ENCODE measurements at places on chromosomes 12 and 14. TPM values are rescaled to one million over a fixed set of nuclear protein-coding genes. Genes with fewer than 3 reads are reported as not detected.

DNA sequence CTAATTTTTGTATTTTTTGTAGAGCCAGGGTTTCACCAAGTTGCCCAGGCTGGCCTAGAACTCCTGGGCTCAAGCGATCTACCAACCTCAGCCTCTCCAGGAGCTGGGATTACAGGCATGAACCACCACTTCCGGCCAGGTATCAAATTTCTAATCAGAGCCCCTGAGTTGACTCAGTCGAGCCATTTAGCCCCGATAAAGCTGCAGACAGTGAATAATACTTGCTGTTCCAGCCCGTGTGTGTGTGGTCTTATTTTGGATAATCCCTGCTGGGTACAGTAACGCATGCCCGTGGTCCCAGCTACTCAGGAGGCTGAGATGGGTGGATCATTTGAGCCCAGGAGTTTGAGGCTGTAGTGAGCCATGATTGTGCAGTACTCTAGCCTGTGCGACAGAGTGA is 57.0 kb downstream of the TEAD4 start:
- no peak for DNase-seq

DNA sequence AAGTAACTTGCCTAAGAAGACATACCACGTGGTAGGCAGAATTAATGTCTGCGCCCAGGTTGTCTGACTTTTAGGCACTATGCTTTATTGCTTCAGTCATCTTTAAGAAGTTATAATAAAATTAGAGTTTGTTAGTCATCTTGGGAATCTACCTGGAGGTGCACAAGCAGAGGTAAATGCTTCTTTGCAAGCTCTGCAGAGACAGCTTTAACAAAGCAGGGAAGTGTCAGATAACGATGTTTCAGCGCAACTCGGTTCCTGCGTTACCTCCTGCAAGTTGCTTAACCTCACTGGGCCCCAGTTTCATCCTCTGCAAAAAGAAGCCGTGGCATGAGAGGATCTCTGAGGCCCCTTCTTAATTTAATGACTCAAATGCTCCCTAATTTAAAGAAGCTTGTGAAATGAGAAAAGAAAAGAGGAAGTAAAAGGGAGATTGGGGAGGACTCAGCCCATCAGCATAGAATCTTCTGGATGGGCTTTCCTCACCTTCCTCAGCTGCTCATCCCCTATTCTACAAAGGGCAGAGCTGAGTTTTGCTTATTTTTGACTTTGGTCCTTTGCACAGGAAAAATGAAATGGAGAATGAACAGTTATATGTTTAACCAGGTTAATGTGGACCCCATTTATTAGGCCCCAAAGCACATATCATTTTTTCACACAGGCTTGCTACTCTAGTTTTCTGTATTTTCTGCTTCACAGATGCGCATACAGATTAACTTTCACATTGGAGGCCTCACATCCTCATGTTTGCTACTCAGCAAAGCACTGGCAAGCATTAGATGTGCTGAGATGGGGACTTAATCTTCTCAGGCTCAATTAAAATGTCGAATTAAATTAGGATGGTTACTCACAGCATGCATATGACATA is 5.1 kb downstream of the ARHGDIB start:
- no peak for DNase-seq

DNA sequence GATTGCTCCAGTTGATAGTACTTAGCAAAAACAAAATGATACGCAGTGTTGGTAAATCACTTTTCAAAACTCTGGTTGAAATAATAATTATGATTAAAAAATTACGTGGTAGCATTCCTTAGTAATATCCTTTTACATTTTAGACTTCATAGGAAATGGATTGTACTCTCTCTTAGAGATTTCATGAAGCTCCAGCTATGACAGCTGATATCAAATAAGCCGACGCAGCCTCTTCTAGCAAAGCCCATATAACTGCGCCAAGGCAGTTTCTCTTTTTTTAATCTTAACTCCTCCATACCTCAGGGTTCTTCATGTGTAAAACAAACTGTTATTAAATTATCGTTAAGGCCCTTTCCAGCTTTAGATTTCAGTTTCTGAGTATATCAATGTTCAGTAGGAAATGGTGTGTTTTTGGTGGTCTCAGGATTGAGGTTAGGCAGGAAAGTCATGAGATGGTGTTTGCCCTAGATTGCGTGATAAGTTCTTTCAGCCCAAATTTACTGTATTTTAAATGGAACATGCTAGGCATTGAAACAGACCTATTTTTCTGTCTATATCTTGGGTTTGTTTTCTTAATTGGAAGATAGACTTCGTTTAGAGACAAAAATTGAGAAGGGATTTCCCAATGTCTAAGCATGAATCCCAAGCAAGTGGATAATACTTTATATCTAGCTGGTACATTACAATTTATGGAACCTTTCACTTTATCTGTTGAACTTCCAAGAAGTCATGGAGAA is 902 bp upstream of the CFL2 start:
- no peak for DNase-seq

DNAI7 gene
- 3.1 TPM for total RNA-seq
